ENCODE measurements at places on chromosomes 12 and 14.

GRCh38 chr12:122031342-122032216 lies 9.9 kb downstream of the BCL7A start:
- DNase-seq: no peak

GRCh38 chr12:103657331-103657730 lies 70.3 kb downstream of the STAB2 start:
- DNase-seq: no peak

GRCh38 chr12:71161591-71161990 lies 3.8 kb upstream of the TSPAN8 start:
- DNase-seq: no peak

DNA sequence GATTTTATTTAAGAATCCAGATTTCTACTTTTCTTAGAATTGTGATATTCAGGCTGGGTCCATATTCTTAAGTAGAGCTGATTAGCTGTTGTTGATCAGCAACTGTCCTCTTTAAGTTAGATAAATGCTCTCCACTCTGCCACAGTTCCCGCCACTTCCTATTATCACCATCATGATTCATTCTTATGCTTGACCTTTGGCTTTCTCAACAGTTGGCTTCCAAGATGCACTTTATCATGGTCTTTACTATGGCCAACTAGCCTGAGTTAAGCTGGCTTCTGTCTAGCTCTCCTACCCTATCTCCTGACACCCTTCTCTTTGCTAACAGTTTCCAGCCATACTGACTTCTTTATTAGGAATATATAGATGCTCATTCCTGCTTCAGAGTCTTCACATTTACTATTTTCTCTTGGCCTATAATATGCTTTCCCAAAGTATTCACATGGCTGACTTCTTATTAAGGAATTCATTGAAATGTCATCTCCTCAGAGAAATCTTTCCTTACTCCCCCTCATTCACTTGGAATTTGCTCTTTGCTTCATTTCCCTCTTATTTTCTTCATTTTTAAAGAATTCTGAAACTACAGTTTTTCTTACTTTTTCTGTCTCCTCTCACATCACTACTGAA lies 149.0 kb upstream of the IGF1 start:
- no peak for DNase-seq

DNA sequence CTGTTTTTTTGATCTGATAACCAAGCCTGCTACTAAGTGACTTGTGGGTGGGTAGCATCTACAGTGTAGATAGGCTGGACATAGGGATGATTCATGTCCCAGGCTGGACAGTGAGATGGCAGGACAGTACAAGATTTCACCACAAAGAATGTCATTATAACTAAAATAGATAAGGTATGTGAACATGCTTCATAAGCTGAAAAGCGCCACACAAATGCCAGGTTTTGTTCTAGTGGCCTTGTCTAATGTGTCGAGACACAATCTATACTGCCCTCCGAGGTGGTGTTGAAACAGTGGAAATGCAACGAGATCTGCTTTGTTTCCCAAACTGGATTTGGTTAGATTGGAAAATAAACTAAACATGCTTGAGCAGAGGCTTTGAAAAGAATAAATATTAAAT lies 4.4 kb downstream of the LGALS3 start:
- DNase-seq: no peak

GRCh38 chr12:12048266-12048665 lies 22.5 kb upstream of the BCL2L14 start:
- DNase-seq: no peak

GRCh38 chr12:115998119-115998633 lies 279.3 kb downstream of the MED13L start:
- no peak for DNase-seq

DNA sequence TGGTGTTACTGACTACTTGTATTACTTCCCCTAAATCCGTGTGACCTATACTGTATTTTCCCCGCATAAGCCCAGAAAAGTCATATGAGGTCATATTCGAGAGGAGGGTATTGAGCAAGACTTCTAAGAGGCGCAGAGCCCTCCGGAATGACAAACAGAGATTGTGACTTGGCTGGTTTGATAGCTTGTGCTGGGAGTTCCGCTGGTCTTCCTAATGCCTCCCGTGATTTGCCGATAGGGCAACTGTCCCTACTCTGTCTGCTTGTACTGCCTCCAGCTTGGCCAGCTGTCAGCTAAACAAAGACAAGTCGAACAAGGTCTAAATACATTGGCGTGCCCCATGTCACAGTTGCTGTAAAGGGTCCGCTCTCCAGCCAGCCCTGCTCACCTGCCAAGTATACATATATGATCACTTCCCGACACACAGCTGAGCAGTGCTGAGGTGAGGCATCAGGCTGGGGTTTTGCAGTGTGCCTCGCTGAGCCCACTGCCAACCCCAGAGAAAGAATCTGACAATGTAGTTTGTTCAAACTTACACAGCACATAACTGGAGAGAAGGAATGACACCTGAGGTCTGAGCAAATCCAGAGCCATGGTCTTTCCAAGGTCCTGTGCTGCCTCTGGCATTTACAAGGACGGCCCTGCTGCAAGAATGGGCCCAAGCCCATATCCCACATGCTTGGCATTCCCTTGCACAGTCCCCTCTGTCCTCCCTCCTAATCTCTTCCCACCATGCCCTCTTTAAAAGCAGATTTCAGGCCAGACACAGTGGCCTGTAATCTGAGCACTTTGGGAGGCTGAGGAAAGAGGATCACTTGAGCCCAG lies 23.7 kb downstream of the LGMN start:
- no peak for DNase-seq

GRCh38 chr12:14460212-14460841 lies 94.8 kb downstream of the ATF7IP start:
- no peak for DNase-seq

DNA sequence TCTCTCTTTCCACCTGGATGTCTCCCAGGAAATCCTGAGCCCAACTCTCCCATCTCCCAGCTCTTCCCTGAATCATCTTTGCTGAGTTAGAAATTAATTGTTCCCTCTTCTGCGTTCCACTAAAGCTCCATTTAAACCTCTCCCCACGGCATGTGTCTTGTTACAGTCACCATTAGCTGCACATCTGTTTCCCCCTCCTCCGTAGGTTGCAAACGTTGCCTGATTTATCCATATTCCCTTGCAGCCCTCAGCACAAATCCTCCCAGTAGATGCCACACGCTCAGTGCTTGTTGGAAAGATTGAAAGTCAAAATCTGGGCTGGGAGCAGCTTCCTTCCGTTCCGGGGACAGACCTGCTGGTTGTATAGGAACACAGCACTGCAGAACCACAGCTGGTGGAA lies 90.4 kb downstream of the SLC24A4 start:
- no peak for DNase-seq

Measured in cortex of kidney (tissue), 1 donor.